DMS79 (cell line): ENCODE measurements at places on chromosomes 5 and 9.

GRCh38 chr5:14809369-14810155, 62.0 kb downstream of the ANKH start:
- no peak for DNase-seq

DNA sequence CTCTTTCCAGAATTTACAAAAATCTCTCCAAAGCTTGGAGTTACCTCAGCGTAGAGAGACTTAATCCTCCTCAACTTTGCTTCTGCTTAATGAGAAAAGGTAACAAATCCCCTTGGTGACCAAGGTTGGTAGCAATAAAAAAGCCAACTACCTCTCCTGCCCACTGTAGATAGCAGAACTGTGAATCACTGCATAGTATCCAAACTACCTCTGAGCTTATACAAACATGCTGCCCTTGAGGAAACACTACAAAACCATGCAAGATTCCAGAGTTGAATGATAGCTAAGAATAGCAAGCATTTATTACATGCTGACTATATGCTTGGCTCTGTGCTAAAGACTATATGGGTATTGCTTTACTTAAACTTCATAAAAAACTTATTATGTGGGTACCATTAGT, 2.8 kb upstream of the ADAMTS12 start:
- DNase-seq, result no peak

DNA sequence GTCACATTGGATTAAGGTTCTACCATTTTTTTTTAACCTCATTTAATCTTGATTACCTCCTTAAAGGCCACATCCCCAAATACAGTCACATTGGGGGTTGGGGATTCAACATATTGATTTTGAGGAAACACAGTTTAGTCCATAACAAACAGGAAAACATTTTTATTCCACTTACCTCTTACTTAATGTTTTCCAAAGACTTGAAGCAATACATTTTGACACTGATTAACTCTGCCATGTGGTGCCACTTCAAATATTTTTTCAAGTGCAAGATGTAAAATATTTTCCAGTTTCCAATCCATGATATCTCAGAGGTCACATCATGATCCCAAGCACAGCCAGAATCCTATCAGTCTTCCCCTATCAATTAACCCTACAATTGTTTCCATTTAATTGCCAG, 548.0 kb downstream of the CSNK1G3 start:
- DNase-seq, result no peak

DNA sequence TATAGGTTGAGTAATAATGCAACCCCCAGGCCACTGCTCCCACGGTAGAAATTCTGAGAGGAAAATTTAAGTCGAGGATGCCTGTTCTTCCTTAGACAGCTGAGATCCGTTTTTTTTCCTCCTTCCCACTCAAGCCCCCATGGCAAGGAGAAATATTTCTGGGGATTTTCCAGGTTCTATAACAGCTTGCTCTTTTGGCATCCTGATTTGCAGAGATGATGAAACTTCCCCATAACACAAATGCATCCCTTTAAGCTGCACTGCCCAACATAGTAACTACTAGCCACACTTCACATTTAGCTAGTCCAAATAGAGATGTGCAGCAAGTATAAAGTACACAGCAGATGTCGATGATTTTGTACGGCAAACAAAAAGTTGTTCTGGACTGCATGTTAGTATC, 32.5 kb upstream of the GNA14 start:
- DNase-seq, result no peak

- DNase-seq, result no peak
Observed at GRCh38 chr9:89139455-89139854, 39.2 kb downstream of the SHC3 start.

GRCh38 chr5:142486020-142486419, 161.2 kb upstream of the SPRY4 start:
- no peak for DNase-seq

GRCh38 chr5:14745753-14746152, 81.2 kb downstream of the OTULIN start:
- no peak for DNase-seq

GRCh38 chr5:83077662-83078261, 415 bp downstream of the XRCC4 start:
- DNase-seq, result no peak

DNA sequence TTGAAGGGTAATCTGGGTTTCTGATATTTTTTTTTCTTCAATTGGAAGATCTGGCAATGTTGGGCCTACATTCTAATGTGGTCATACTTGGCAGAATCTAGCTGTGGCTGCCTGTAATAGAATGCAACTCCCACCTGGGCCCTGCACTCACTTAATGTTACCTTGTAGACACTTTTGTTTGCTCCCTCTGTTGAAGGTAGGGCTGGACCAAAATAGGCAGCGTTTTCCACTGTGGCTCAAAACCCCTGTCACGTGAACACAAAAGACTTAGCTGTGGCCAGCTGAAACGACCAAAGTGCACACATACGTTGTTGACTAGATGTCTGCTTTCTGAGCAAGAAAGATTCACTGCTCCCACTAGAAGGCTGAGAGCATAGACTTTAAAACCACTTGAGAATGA, 117.6 kb upstream of the HMHB1 start:
- DNase-seq, result no peak

GRCh38 chr9:97704851-97705250, 7.7 kb upstream of the XPA start:
- no peak for DNase-seq

- no peak for DNase-seq
Observed at GRCh38 chr5:100430268-100431195, 104.6 kb upstream of the FAM174A start.

GRCh38 chr5:35003018-35003957, 44.5 kb downstream of the AGXT2 start:
- no peak for DNase-seq

DNA sequence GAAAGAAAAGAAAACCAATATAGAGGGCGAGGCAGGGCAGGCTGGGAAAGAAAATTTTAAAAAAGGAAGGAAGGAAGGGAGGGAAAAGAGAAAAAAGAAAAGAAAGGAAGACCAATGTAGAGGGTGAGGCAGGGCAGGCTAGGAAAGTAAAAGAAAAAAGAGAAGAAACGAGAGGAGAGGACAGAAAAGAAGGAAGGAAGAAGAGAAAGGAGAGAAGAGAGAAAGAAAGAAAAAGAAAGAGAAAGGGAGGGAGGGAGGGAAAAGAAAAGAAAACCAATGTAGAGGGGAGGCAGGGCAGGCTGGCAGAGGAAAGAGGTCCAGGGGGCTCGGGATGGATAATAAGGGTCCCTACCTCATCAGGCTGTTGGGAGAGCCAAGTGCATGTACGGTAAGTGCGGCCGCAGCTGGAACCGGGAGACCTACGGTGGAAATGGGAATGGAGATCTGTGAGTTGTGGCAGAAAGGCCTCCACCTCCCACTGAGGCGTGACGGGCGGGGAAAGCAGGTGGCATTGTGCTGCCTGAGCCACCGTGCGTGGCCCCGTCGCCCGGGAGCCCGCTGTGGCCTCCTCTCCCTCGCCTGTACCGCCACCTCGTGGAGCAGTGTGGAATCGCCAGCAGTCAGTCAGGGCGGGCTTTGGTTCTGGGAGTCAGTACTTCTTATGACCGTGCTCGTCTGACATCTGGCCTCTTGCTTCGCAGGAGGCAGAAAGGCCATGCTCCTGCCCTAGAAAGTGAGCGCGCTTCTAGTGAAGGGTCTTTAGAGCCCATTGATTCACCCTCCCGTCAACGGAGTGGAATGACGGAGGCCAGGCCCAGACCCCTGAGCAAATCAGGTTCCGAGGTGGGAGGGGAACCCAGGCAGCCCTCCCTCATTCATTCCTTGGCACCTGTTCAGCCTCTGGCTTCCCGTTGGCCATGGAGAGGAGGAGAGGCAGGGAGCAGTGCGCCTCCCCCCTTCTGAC, 10.4 kb upstream of the NHP2 start:
- DNase-seq, result peak; percentile 74

DNA sequence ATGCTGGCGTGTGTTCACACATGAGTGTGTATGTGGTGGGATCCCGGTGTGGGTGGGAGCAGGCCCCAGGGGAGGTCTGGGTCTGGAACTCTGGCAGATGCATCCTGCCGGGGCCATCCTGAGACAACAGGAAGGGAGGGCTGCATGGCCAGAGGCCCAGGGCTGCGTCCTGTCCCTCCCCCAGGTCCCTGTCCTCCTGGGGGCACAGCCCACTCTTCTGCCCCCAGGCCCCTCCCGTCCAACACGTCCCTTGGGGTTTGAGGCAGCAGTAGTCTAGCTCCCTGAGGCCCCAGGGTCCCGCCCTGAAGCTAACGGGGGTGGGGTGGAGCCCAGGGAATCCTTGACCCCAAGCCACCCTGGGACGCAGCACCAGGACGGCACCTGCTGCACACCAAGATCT, 16.6 kb downstream of the FLT4 start:
- no peak for DNase-seq

GRCh38 chr5:38497946-38498345, 58.5 kb downstream of the LIFR start:
- DNase-seq, result no peak

- no peak for DNase-seq
Observed at GRCh38 chr5:33994845-33995244, 10.4 kb upstream of the SLC45A2 start.

- no peak for DNase-seq
Observed at GRCh38 chr9:95854386-95855020, 21.0 kb upstream of the ERCC6L2 start.

GRCh38 chr5:164651546-164652275, 1146.3 kb downstream of the MAT2B start:
- DNase-seq, result no peak

- DNase-seq, result peak; percentile 55
Observed at GRCh38 chr5:139799359-139799758, 3.8 kb downstream of the PSD2 start.

GRCh38 chr9:133683586-133684120, 47.5 kb downstream of the DBH start:
- no peak for DNase-seq

- no peak for DNase-seq
Observed at GRCh38 chr5:75310212-75310611, 26.8 kb upstream of the HMGCR start.

DNA sequence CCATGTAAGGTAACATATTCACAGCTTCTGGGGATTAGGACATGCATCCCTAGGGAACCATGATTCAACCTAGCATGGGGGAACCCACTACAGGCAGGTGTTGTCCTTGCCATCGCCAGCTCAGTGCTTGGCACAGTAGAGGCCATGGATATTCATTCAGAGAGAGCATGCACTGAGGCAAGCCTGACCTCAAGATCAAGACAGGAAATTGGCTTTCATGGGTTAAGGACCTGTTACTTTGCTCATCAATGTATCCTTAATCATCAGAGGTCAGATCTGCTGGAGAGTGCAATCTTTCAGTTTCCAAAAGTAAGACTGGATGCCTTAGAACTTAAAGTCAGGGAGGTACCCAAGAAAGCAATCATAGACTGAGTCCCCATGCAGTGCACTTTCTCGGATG, 84.0 kb downstream of the KCNIP1 start:
- no peak for DNase-seq

DNA sequence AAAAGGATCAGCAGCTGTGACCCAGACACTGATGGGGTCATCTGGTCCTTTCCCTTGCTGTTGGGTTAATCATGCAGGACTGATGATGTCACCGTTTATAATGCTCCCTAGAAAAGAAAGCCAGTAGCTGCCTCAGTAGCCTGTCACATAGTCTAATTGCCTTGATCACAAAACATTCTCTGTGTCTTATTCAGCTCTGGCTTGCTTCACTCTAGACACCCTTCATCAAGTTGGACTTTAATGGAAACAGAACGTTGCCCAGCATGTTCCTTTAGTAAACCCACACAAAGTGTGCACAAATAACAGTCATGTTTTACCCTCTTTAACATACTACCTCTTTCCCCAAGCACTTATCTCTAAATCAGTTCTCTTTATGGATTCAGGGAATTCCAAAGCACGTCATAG, 170.8 kb downstream of the SGCD start:
- DNase-seq, result no peak

GRCh38 chr5:138366632-138367382, 14.3 kb downstream of the KDM3B start:
- DNase-seq, result no peak

- no peak for DNase-seq
Observed at GRCh38 chr5:35473589-35473988, 144.1 kb upstream of the SPEF2 start.

- DNase-seq, result no peak
Observed at GRCh38 chr5:58542709-58543108, 40.2 kb upstream of the RAB3C start.

- no peak for DNase-seq
Observed at GRCh38 chr5:157842787-157843186, 16.2 kb downstream of the CLINT1 start.

GRCh38 chr5:43007911-43008362, 32.2 kb downstream of the ANXA2R start:
- DNase-seq, result peak; percentile 83

DNA sequence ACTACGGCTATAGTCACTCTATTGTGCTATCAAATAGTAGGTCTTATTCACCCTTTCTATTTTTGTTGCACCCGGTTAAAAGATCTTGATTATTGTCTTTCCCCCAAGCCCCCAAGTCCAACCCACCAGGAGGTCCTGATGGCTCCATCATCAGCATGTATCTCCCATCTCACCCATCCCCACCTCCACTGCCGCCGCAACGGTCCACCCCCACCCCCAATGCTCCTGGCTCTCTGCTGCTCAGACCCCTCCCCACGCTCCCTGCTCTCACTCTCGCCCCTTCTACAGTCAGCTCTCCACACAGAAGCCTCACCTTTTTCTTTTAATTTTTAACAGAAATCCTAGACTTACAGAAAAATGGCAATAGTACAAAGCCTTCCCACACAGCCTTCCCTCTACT, 51.5 kb upstream of the SH3PXD2B start:
- no peak for DNase-seq

DNA sequence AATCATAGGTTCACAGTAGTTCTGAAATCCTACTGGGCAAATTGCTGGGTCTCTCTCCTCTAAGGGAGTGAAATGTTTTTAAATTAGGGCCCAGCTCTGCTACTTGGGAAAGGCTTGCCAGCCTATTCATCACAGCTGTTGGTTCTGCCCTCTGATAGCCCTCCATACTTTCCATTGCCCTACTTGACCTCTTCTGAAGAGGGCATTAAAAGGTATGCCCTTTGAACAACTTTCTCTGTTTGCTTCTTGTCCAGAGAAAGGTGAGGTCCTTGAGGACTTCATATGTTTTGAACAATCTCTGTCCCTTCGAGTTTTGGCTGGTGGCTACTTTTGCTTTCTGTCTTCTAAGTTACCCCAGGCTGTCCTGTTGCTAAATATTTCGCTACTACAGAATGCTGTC, 62.3 kb upstream of the JAK2 start:
- no peak for DNase-seq

- no peak for DNase-seq
Observed at GRCh38 chr5:180139731-180140055, 68.1 kb upstream of the RNF130 start.

GRCh38 chr9:125183054-125183453, 6.5 kb downstream of the PPP6C start:
- no peak for DNase-seq

- no peak for DNase-seq
Observed at GRCh38 chr5:57176350-57176857, 2.5 kb downstream of the GPBP1 start.

- DNase-seq, result no peak
Observed at GRCh38 chr9:126628969-126629674, 15.4 kb downstream of the LMX1B start.

GRCh38 chr9:121776739-121777637, 125.6 kb downstream of the DAB2IP start:
- no peak for DNase-seq

- no peak for DNase-seq
Observed at GRCh38 chr5:179738742-179739141, 6.1 kb downstream of the MAML1 start.
